DMS53 (cell line): ENCODE measurements at places on chromosomes 7 and 10.
A peak's percentile ranks its signal among the peaks of the same experiment; 100 is the strongest.

GRCh38 chr10:122144199-122144598, 126.9 kb upstream of the BTBD16 start:
- no peak for DNase-seq

DNA sequence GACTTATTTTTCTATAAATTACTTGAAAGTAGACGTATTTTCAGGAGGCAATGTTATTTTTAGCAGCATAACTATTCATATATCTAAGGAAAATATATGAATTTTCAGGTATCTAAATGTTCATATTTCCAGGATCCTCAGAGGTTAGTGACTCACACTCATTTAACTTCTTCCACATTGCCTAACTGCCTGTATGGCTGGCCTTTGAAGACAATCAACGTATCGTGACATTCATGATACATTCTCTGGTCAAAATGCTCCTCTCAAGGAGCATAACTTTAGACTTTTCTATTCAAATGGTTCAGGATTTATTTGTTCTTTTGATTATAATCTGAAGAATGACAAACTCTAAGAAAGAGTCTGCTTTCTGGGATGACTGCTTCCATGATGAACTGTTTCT, 89.3 kb downstream of the SEMA3C start:
- no peak for DNase-seq

- no peak for DNase-seq
Observed at GRCh38 chr7:19061331-19061730, 56.1 kb downstream of the TWIST1 start.

GRCh38 chr10:80642661-80643060, 105.0 kb downstream of the SH2D4B start:
- DNase-seq = no peak

- DNase-seq = peak; percentile 80
Observed at GRCh38 chr7:74051629-74052410, 23.8 kb downstream of the ELN start.
